ENCODE measurements at places on chromosomes 2 and 18.

GRCh38 chr2:65363879-65364666 is 68.3 kb downstream of the SPRED2 start:
- no peak for DNase-seq

DNA sequence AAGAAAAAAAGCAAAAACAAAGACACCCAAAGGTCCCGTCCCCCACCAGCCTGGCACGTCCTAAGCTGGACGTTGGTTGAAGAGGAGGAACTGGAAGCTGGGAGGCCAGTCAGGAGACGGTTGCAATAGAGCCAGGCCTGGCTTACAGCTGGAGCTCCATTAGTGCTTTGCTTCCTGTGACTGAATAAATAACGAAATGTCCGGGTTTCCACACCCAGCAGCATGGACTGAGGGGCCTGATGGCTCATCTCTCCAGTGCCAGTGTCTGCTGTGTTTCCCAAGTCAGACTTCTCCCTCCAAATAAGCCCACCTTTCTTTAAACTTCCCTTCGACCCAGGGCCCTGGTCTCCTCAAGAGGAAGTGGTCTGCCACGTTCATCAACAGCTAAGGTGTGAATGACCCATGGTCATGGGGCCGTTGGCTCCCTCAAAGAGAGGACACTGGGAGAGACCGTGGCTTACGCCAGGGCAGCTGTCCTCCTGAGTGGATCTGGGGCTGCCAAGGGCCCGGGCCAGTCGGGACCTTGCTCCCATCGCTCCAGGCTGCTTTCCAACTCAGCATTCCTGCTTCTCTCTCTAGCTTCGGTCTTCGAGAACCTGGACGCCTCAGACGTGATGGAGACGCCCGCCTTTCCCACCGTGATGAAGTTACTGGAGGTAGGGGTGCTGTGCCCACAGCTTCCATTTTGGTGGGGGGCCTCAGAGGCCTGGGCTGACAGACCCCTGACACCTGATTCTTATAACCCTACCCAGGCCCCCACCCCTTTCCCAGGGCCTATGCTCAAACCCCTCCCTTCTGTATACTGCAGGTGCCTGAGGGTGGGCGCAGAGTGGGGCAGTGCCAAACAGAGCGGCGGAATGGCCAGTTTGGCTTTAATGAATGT is 44.9 kb downstream of the MYO7B start:
- DNase-seq, result no peak

- DNase-seq, result no peak
These were observed 166.9 kb downstream of the CDCA7 start for GRCh38 chr2:173521450-173522192.

GRCh38 chr2:193783681-193784080 is 1588.9 kb upstream of the TMEFF2 start:
- DNase-seq, result no peak

GRCh38 chr2:160584972-160585494 is 91.4 kb upstream of the RBMS1 start:
- no peak for DNase-seq

DNA sequence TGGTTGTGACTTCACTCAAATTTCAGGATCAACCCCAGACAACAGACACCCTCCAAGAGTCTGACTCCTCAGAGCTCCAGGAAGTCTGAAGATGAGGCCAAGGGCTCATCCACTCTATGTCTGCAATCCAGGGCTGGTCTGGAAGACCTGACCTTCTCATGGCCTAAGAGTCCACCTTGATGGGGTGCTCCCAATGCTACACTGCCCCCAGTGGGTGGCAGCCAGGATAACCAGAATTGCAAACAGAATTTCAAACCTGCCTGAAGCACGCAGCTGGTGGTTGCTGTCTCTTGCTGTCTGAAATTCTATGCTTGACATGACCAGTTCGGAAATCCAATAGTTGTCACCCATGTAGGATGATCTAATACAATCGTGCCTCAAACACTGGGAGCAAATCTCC is 96.0 kb downstream of the UXS1 start:
- no peak for DNase-seq

DNA sequence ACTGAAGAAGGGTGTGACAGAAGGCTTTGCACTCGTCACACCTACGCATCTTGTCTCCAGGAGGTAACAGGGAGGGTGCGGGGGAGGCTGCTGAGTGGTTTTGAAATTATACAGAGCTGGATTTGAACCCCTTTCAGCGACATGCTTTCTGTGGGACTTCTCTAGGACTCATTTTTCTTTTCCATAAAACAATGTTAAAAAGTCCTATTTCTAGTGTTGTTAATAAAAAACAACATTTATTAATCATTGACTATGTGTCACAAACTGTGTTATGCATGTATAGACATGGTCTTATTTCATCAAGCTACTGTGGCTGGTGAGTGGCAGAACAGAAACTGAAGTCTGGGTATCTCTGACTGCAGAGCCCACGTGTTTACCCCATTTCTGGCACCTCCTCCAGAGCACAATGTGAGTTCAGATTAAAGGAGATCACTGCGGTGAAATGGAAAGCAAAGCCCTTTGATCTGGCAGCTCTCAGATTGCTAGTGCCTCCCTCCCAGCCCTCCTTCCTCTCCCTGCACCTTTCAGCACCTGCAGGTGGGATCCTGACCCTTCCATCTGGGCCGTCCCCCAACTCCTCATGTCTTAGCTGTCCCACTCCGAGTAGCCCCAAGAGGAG is 315.5 kb upstream of the MYT1L start:
- DNase-seq, result no peak

- DNase-seq, result no peak
These were observed 2.1 kb downstream of the COL4A4 start for GRCh38 chr2:227161947-227162346.

- DNase-seq, result no peak
These were observed 49.2 kb upstream of the DARS1 start for GRCh38 chr2:136034629-136035028.

GRCh38 chr2:219828127-219828526 is 200.7 kb downstream of the SLC4A3 start:
- DNase-seq, result no peak

- no peak for DNase-seq
These were observed 32.8 kb downstream of the FAM178B start for GRCh38 chr2:96953611-96953978.

GRCh38 chr18:26082475-26082874 is 7.9 kb downstream of the SS18 start:
- DNase-seq, result no peak

GRCh38 chr2:68472796-68473414 is 5.5 kb downstream of the APLF start:
- DNase-seq, result no peak

DNA sequence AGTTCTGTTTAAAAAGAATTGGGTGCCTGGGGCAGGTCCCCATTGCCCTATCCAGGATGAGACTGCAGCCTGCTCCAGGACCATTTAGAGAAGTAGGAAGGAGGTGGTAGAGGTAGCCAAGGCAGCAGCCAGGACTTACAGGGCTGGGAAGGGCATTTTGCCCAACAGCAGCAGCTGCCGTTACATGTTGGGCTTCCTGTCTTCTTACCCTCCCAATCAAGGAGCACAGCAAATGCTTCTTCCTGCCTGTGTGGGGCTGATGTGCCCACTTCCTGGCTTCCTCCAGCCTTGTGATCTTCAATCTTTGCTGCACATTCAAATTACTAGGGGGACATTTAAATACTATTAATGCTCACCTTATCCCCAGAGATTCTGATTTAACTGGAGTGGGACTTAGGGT is 112.0 kb downstream of the QPCT start:
- no peak for DNase-seq

DNA sequence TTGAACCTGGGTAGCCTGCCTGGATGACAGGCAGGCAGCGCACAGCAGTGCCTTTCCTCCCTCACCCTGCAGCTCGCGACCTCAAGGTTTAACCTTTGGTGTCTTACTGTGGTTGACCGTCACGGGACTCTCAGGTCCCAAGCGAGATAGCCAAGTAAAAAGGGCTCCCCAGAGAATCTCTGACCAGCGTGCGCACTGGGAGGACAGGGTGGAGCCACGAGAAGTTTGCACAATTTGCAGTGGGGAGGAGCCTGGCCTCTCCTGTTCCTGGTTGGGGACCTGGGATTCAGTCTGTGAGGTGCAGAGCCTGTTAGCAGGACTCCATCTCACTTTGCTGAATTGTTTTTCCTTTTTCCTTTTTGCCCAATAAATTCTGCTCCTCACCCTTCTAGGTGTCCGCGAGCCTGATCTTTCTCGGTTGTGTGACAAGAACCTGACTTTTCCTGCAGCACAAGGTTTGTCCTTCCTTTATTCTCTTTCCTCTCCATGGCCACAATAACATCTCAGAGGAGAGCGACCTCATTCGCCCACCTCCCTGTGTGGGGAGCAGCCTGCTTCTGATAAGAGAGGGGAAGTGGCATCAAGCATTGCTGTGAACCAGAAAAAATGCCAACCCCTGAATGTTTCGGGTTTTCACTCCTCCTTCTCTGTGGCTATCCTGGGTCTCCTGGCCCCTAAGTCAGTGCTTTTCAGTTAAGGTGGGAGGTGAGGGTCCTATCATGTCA is 36.2 kb downstream of the POU3F3 start:
- no peak for DNase-seq

All from D721Med (cell line).